Effector CD4-positive, alpha-beta T cell (primary cell): ENCODE measurements at places on chromosomes 1 and 21.
A peak's percentile ranks its signal among the peaks of the same experiment; 100 is the strongest.

- peak; percentile 59 for DNase-seq
These were observed 57.9 kb downstream of the FHAD1 start for GRCh38 chr1:15304708-15305467.

- no peak for DNase-seq
These were observed 89.6 kb downstream of the LEPR start for GRCh38 chr1:65509912-65510680.

DNA sequence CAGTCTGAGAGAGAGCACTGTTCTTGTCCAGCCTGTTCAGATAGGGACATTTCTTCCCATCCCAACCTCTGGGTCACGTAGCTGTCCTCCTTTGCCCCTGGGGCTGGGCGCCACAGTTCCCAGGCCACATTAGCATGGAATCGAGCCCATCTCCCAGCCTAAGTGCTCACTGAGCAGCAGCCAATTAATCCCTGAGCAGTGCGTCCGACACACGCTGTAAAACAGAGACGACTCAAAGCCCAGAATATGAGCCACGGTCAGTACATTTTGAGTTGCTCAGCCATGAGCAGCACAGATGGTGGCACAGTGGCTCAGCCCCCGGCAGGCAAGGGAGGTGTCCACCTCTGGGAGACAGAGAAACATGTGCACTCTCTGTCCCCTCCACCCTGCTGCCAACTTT, 267.4 kb downstream of the NPHP4 start:
- no peak for DNase-seq

DNA sequence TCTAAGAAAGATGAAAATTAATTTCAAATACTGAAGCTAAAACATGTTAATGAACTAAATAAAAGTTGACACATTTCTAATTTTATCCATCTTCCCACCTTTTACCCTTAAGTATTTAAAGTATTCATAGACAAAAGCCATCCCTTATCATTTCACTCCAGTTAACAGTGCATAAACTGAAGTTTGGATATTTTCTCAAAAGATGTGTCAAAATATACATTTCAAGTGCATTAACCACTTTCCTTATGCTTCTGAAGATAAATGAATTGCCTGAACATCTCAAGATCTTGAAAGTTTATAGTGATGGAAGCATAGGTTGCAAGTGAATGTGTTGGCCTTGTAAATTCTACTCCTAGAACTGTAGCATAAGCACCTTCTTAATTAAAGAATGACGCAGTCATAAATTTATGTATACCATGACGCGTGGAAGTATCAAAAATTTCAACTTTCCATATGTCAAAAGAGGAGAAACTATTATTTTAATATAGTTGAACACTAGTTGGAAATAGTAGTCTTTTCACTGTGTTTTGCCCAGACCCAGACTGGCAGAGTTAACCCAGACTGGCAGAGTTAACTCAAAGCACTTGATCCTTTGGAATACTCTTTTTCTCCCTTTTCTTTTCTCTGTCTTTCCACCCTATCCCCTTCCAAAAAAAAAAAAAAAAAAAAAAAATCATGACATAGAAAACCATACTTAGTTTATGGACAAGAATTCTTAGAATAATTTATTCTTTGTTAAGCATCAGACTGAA, 282.6 kb upstream of the C1orf105 start:
- no peak for DNase-seq

DNA sequence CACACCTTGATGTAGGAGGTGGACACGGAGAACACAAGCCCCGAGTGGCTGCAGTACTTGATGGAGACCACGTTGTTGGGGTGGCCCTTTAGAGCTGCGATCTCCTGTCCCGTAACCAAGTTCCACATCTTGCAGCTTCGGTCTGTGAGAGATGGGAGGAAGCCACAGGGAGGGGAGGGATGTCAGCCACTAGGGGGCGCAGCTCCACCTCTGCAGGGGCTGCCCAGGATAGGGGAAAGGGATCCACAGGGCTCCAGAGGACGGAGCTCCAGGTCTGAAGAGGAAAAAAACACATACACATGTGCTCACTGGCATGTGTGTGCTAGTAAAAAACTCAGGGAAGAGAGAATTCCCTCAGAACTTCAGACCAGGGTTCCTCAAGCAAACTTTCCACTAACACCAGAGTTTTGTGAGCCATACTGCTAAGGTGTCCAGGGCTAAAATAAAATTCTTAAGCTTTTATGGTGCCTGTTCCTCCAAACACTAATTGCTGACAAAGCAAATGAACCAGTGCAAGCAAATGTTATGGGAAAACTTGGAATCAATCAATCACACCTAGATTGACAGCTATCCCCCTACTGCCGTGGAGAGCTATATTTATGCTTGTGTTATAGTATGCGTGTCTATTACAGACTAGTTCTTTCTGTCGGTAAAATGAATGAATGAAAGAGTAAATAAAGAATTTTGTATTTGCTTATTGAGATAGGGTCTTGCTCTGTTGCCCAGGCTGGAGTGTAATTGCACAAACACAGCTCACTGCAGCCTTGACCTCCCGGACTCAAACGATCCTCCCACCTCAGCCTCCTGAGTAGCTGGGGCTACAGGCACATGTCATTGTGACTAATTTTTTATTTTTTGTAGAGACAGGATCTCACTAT, 43.7 kb downstream of the KIF21B start:
- peak; percentile 59 for DNase-seq

DNA sequence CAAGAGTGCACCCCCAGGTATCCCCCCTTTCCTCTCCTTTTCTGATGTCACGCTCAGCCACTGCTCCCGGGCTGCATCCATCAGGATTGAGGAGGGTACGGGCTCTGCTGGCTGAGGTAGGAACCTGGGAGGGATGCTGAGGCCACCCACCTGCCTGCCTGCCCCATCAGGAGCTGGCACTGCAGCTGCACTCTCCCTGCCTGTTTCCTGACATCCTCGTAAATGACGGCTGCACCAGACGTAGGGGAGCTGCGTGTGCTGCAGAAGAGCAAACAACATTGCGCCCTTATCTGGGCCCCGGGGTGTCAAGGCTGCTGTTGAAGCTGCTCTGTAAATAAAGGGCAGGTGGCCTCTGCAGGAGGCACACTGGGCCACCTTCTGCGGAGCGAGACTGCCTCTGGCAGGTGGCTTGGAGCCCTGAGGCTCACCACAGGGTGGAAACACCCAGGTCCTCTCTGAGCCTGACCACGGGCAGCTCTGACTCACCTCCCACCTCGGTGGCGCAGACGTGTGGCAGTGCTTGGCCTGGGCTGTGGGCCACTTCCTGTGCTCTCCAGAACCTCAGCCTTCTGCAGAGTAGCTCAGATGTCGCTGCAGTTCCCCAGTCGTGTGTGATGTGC, 30.9 kb downstream of the SNAP47 start:
- DNase-seq, result peak; percentile 65

DNA sequence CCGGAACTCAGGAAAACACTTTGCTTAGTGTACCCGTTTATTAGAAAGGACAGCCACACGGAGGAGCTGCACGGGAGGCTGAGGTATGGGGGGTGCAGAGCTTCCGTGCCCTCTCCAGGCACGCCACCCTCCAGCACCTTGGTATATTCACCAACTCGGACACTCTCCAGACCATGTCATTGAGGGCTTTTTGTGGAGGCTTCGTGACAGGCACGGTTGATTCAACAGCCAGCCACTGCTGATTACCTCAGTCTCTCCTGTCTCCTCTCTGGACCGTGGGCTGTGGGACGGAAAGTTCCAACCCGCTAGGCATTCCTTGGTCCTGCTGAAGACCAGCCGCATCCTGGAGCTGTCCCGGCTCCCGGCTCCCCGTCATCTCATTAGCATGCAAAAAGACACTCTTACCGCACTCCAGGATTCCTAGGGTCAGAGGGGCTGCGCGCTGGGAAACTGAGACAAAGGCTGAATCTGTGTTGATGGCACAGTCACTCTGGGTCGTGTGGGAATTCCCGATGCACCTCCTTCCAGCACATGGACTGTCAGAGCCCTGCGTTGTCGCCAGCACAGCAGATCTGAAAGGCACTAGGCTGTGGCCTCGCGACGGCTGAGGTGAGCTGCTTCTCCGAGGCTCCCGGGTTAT, 65.6 kb downstream of the PRKCZ start:
- DNase-seq, result no peak
